HepG2 (cell line): ENCODE measurements at places on chromosomes 1 and 21.

- H3K4me3 ChIP-seq: 0 out of 2 replicates have a peak overlapping the region, but pooled peaks have one; percentile 28
- peak overlapping the region; percentile 40 for H3K27ac ChIP-seq
- no peaks in the 10 kb centered on the region for H3K27me3 ChIP-seq
- H3K36me3 ChIP-seq: peaks cover 3% of the 10 kb centered on the region
- H3K4me1 ChIP-seq: peaks cover 84% of the 10 kb centered on the region
- no peak for DNase-seq
Measured at GRCh38 chr1:155007251-155007828, 4.7 kb downstream of the ZBTB7B start.

DNA sequence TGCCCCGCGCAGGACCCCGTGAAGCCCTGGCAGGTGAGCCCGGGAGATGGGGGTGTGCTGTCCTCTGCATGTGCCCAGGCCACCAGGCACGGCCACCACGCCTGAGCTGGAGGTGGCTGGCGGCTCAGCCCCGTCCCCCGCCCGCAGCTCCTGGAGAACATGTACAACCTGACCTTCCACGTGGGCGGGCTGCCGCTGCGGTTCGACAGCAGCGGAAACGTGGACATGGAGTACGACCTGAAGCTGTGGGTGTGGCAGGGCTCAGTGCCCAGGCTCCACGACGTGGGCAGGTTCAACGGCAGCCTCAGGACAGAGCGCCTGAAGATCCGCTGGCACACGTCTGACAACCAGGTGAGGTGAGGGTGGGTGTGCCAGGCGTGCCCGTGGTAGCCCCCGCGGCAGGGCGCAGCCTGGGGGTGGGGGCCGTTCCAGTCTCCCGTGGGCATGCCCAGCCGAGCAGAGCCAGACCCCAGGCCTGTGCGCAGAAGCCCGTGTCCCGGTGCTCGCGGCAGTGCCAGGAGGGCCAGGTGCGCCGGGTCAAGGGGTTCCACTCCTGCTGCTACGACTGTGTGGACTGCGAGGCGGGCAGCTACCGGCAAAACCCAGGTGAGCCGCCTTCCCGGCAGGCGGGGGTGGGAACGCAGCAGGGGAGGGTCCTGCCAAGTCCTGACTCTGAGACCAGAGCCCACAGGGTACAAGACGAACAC, 1.8 kb downstream of the TAS1R3 start:
- H3K27ac ChIP-seq: no peak overlapping the region
- no peak for DNase-seq
- H3K36me3 ChIP-seq: no peaks in the 10 kb centered on the region
- H3K4me3 ChIP-seq: no peak overlapping the region
- peaks cover 24% of the 10 kb centered on the region for H3K4me1 ChIP-seq

GRCh38 chr1:217564833-217565232, 66.1 kb downstream of the GPATCH2 start:
- H3K4me1 ChIP-seq: no peaks in the 10 kb centered on the region
- H3K27me3 ChIP-seq: no peaks in the 10 kb centered on the region
- no peak overlapping the region for H3K4me3 ChIP-seq
- no peaks in the 10 kb centered on the region for H3K36me3 ChIP-seq
- H3K27ac ChIP-seq: no peak overlapping the region
- DNase-seq: no peak

- no peak overlapping the region; the same call in 1 of the 2 replicates for H3K4me3 ChIP-seq
- peak overlapping the region; percentile 52 for H3K27ac ChIP-seq
- H3K4me1 ChIP-seq: peaks cover 84% of the 10 kb centered on the region
- no peak for DNase-seq
- no peaks in the 10 kb centered on the region; the same call in 2 of the 3 replicates for H3K36me3 ChIP-seq
Measured at GRCh38 chr1:62593825-62594394, 3.4 kb upstream of the ANGPTL3 start.

DNA sequence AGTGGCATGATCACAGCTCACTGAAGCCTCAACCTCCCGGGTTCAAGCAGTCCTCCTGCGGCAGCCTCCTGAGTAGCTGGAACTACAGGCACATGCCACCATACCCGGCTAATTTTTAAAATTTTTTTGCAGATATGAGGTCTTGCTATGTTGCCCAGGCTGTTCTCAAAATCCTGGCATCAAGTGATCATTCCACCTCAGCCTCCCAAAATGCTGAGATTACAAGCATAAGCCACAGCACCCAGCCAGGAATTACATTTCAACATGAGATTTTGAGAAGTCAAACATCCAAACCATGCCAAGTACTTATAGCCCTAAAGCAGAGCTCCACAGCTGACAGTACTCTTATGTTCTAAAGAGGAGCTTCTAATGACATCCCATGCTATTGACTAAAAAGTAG, 200.1 kb downstream of the FCRL5 start:
- 0 out of 2 replicates have a peak, but pooled peaks cover 1% of the 10 kb centered on the region for H3K27me3 ChIP-seq
- H3K4me3 ChIP-seq: no peak overlapping the region
- DNase-seq: no peak
- H3K4me1 ChIP-seq: no peaks in the 10 kb centered on the region
- no peaks in the 10 kb centered on the region for H3K36me3 ChIP-seq
- H3K27ac ChIP-seq: no peak overlapping the region

- H3K36me3 ChIP-seq: no peaks in the 10 kb centered on the region
- DNase-seq: no peak
- H3K27me3 ChIP-seq: no peaks in the 10 kb centered on the region
- H3K27ac ChIP-seq: no peak overlapping the region
Measured at GRCh38 chr1:230215529-230215928, 148.5 kb downstream of the GALNT2 start.

- H3K36me3 ChIP-seq: peaks cover 48% of the 10 kb centered on the region
- peaks cover 98% of the 10 kb centered on the region for H3K4me1 ChIP-seq
Measured at GRCh38 chr1:169576935-169577331, 9.3 kb downstream of the F5 start.

- no peak within 1 kb of the TSS for H3K27ac ChIP-seq
- peak; percentile 42 for DNase-seq
- no peaks in the 10 kb centered on the region for H3K36me3 ChIP-seq
- peaks cover 6% of the 10 kb centered on the region; the same call in 1 of the 2 replicates for H3K4me1 ChIP-seq
Measured at GRCh38 chr1:71047635-71048607, at the start of gene PTGER3. TSS of gene PTGER3 (minus strand) at chr1:71047816. CDS start at chr1:71047577, 239 bp downstream.

DNA sequence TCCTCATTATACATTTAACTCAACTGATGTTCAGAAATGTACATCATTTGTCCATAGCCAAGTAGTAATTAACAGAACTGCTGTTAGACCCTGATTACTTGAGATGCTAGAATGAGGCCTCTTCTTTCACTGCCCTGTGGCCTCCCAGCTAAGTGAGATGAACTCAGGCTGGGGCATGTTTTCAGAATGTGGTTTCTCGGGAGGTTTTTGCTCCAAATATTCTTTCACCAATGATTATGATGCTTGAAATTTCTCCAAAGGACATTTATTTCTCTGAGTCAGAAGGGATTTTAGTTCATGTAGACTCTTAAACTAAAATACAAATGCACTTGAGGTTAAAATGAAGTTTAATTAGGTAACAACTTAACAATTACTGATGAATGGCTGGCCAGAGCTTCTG, 34.6 kb upstream of the ADAMTS5 start:
- DNase-seq: no peak
- H3K27ac ChIP-seq: no peak overlapping the region
- no peaks in the 10 kb centered on the region for H3K4me1 ChIP-seq
- H3K27me3 ChIP-seq: no peaks in the 10 kb centered on the region

GRCh38 chr1:186864296-186864695, 35.5 kb downstream of the PLA2G4A start:
- no peak overlapping the region for H3K4me3 ChIP-seq
- no peaks in the 10 kb centered on the region for H3K27me3 ChIP-seq
- H3K27ac ChIP-seq: no peak overlapping the region
- H3K36me3 ChIP-seq: no peaks in the 10 kb centered on the region
- H3K4me1 ChIP-seq: no peaks in the 10 kb centered on the region
- DNase-seq: no peak

DNA sequence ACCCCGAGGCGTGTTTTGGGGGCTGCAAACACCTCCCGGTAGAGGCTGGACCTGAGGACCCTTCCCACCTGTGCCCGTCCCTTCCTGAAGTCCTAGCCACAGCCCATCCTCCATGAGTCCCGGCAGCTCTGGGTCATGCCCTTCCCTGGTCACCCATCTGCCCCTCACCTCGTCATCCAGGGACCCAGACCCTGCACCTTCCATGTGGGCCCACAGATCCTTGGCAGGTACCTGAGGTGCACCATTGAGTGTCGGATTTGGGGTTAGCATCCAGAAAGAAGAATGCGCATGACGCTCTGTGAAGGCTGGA, 6.8 kb downstream of the RNF187 start:
- H3K4me1 ChIP-seq: peaks cover 21% of the 10 kb centered on the region
- DNase-seq: no peak
- no peaks in the 10 kb centered on the region for H3K27me3 ChIP-seq
- H3K27ac ChIP-seq: no peak overlapping the region
- peaks cover 39% of the 10 kb centered on the region; the same call in 2 of the 3 replicates for H3K36me3 ChIP-seq
- H3K4me3 ChIP-seq: no peak overlapping the region

DNA sequence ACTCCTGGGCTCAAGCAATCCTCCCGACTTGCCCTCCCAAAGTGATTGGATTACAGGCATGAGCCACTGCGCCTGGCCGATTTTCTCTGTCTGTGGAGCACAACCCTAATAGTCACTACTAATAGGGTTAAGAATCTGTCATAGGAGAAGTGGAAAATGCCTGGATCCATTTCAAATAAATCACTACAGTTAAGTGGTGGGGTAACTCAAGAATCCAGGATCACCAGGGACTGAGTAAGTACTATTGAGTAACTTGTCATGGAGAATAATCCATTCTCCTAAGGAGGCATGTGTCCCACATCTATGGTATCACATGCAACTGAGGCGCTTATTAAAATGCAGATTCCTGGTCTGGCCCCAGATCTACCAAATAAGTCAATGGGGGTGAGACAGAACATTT, 53.2 kb downstream of the OPTC start:
- H3K36me3 ChIP-seq: no peaks in the 10 kb centered on the region
- no peak for DNase-seq
- H3K27ac ChIP-seq: no peak overlapping the region
- H3K27me3 ChIP-seq: no peaks in the 10 kb centered on the region; the same call in 1 of the 2 replicates
- H3K4me1 ChIP-seq: no peaks in the 10 kb centered on the region

- peaks cover 33% of the 10 kb centered on the region for H3K4me1 ChIP-seq
- H3K27ac ChIP-seq: no peak overlapping the region
- H3K4me3 ChIP-seq: no peak overlapping the region
Measured at GRCh38 chr21:41357546-41357945, 4.3 kb upstream of the MX2 start.

GRCh38 chr1:53562981-53563379, 103.8 kb downstream of the DMRTB1 start:
- no peak overlapping the region for H3K4me3 ChIP-seq
- no peak overlapping the region for H3K27ac ChIP-seq
- DNase-seq: no peak
- no peaks in the 10 kb centered on the region for H3K4me1 ChIP-seq
- H3K27me3 ChIP-seq: peaks cover 36% of the 10 kb centered on the region; the same call in 2 of the 3 replicates
- no peaks in the 10 kb centered on the region for H3K36me3 ChIP-seq

DNA sequence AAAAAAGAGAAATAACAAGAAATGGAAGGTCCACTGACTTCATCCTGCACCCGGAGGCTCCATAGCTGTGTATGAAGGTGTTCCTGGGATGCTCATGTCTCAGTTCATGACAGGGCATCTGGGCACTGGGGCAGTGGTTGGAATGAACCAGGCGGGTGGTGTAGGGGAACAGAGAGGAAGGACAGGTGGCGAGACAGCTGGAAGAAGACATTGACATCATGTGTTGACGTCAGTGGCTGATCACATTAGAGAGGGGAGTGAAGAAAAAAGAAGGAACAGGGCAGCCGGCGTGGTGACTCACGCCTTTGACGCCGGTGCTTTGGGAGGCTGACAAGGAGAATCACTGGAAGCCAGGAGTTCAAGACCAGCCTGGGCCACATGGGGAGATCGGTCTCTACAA, 50.1 kb downstream of the HUNK start:
- no peak for DNase-seq
- H3K27ac ChIP-seq: no peak overlapping the region
- H3K4me1 ChIP-seq: peaks cover 28% of the 10 kb centered on the region
- no peaks in the 10 kb centered on the region for H3K27me3 ChIP-seq
- no peaks in the 10 kb centered on the region; the same call in 2 of the 3 replicates for H3K36me3 ChIP-seq

DNA sequence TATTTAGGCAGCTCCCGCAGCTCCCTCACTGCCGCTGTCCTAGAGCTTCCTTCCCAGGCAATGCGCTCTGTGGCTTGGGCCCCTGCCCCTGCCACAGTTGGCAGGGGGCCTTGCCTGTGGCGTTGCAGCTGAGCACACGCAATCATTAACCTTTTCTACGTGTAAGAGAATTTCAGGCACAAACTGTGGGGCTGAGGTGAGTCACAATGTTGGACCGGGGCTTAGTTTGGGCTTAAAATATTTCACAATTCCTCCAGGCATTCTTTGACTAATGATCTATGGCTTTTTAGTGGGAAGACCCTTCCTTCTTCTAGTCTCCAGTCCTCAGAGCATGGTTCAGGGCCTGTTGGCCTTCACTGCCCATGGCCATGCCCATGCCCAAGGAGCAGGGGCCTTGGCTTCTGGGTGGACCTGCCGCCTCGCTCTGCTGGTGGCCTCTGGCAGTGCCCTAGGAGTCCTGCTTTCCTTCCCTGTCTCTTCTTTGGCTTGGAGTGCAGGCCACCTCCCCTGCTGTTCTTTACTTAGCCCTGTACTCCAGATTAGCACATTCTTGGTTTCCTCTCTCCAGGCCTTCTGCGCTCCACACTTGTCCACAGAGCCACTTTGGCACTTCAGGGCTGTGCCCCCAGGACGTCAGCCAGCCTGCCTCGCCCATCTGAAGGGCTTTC, 39.2 kb downstream of the MAPKAPK2 start:
- peaks cover 23% of the 10 kb centered on the region for H3K4me1 ChIP-seq
- no peak overlapping the region for H3K27ac ChIP-seq

GRCh38 chr1:169892927-169893644, 610 bp downstream of the SCYL3 start:
- no peaks in the 10 kb centered on the region; the same call in 1 of the 2 replicates for H3K36me3 ChIP-seq
- DNase-seq: no peak
- H3K4me3 ChIP-seq: peak overlapping the region; percentile 87
- H3K4me1 ChIP-seq: peaks cover 36% of the 10 kb centered on the region
- H3K27ac ChIP-seq: peak overlapping the region; percentile 99

GRCh38 chr1:220955116-220955515, 75.9 kb downstream of the HLX start:
- H3K4me3 ChIP-seq: no peak overlapping the region
- DNase-seq: no peak
- H3K36me3 ChIP-seq: no peaks in the 10 kb centered on the region
- no peak overlapping the region for H3K27ac ChIP-seq

GRCh38 chr1:158177700-158178450, 2.8 kb upstream of the CD1D start:
- DNase-seq: no peak
- H3K4me3 ChIP-seq: no peak overlapping the region
- H3K27ac ChIP-seq: no peak overlapping the region
- H3K27me3 ChIP-seq: peaks cover 30% of the 10 kb centered on the region

DNA sequence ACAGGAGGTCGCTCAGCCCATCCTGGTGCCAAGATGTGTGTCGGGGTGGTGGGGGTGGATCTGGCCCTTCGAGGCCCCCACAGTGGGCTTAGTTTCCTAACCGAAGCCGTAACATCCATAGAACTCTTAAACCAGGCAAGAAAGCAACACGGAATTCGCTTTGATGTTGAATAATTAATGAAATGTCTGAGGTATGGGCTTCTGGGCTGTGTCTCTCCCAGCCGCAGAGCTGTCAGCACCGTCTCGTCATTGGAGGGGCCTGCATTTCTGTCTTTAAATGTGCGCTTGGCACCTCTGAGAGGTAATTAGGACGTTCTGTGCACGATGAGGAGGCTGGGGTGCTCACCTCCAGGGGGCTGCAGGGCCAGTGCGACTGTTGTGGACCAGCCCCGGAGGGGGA, 13.3 kb upstream of the PLCH2 start:
- H3K4me3 ChIP-seq: no peak overlapping the region
- no peaks in the 10 kb centered on the region for H3K4me1 ChIP-seq
- H3K27ac ChIP-seq: no peak overlapping the region
- H3K27me3 ChIP-seq: peaks cover 28% of the 10 kb centered on the region
- no peak for DNase-seq

- no peak overlapping the region for H3K4me3 ChIP-seq
- no peak for DNase-seq
- H3K4me1 ChIP-seq: no peaks in the 10 kb centered on the region
- H3K27me3 ChIP-seq: no peaks in the 10 kb centered on the region
- H3K27ac ChIP-seq: no peak overlapping the region
Measured at GRCh38 chr1:84436876-84437655, 38.8 kb downstream of the DNASE2B start.
